Activated CD4-positive, alpha-beta T cell treated with anti-CD3 and anti-CD28 coated beads, Interleukin-2, amount 10 ng/mL, durations not matched to agents 24 days and 14 days (primary cell): ENCODE measurements at places on chromosomes 3 and 15. TPM values are rescaled to one million over a fixed set of nuclear protein-coding genes. Genes with fewer than 3 reads are reported as not detected.

DNA sequence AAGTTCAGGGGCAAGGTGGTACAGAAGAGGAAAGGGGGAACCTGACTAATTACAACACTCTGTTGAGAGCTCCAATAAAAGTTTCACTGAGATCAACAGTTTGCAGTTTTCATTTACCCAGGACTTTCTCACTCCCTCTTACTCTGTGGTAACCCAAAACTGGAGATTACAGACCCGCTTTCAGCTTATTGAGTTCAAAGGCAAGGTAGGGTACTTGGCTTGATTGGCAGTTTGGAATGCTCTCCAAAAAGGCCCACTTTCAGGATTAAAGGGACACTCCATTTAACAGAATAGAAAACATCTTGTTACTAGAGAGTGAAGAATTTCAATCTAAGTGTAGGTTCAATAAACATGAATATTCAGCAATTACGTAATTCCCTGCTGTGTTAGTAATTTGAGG lies 117.6 kb upstream of the ETV5 start:
- no peak overlapping the region for H3K27ac ChIP-seq
- no peaks in the 10 kb centered on the region for H3K4me1 ChIP-seq
- H3K4me3 ChIP-seq: no peak overlapping the region
- H3K36me3 ChIP-seq: no peaks in the 10 kb centered on the region
- H3K27me3 ChIP-seq: peaks cover 55% of the 10 kb centered on the region
- DNase-seq: no peak

DNA sequence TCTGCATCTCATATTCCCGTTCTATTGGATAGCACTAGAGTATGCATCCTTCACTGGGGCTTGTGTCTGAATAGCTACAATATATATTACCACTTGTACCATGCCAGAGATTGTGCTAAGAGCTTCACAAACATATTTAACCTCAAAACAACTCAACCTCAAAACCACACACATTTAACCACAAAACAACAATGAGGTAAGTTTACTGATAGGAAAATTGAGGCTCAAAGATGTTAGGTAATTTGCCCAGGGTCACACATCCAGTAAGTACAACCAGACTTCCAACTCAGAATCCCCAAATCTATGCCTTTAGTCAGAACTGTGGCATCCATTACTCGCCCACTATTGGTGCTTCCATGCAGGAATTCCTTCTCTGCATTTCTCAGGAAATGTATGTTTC lies 220.0 kb downstream of the FAM43A start:
- no peaks in the 10 kb centered on the region for H3K36me3 ChIP-seq
- DNase-seq: no peak
- peaks cover 7% of the 10 kb centered on the region for H3K4me1 ChIP-seq
- no peak overlapping the region for H3K27ac ChIP-seq
- no peak overlapping the region for H3K4me3 ChIP-seq
- peaks cover 18% of the 10 kb centered on the region for H3K27me3 ChIP-seq

DNA sequence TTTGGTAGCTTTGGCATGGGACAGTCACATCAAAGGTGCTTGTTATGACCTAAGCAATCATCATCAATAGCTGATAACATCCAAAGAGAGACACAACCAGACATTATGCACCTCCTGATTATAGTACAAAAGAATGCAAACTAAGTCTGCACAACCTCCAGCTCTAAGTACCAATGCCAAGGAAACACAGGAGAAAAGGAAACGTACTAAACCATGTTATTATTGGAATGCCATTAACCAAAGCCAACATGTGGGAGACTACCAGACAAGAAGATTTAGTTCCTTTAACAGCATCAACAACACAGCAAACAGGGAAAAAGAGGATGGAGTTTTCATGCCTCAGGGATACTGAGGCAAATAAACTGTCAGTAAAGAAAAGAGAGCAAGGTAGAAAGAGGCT lies 61.4 kb downstream of the CD47 start:
- no peak for DNase-seq
- peaks cover 3% of the 10 kb centered on the region for H3K4me1 ChIP-seq
- no peak overlapping the region for H3K4me3 ChIP-seq
- peaks cover 41% of the 10 kb centered on the region for H3K36me3 ChIP-seq

The PLCH1 gene
- total RNA-seq: 0.38 TPM in 1 of 2 replicates, not detected in the other

DNA sequence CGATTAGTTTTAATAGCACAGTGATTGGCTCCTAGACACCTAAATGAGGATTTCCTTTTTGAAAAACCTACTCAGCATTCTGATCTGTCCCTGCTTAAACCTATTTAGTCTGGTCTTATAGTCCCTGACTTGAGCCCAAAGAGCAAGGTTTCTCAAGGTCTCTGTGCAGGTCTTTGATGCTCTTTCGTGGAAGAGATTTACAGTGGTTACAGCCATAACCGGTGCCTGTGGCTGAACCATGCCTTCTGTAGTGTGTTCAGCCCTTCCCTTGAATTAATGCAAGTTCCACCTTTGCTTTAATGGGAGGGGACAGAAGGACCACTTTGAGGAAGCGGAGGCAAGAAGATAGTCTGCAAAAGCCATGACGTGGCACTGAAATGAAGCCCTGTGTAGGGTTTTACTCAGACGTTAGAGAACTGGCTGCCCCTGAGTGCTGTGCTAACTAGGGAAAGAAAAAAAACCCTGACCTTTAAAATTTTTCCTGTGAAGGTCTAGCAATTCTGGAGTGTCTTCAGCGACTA lies 43.0 kb downstream of the ZBTB38 start:
- peak; percentile 82 for DNase-seq
- H3K36me3 ChIP-seq: peaks cover 33% of the 10 kb centered on the region
- peak overlapping the region; percentile 83 for H3K4me3 ChIP-seq
- H3K27me3 ChIP-seq: no peaks in the 10 kb centered on the region

The LRTM1 gene
- not detected in 2 replicates for total RNA-seq

GRCh38 chr15:94004697-94005096 lies 226.7 kb upstream of the MCTP2 start:
- no peaks in the 10 kb centered on the region for H3K36me3 ChIP-seq
- no peak for DNase-seq
- no peaks in the 10 kb centered on the region for H3K4me1 ChIP-seq

- H3K4me3 ChIP-seq: no peak overlapping the region
- peaks cover 1% of the 10 kb centered on the region for H3K4me1 ChIP-seq
Observed at GRCh38 chr3:132354916-132355702, 37.9 kb downstream of the ACP3 start.

DNA sequence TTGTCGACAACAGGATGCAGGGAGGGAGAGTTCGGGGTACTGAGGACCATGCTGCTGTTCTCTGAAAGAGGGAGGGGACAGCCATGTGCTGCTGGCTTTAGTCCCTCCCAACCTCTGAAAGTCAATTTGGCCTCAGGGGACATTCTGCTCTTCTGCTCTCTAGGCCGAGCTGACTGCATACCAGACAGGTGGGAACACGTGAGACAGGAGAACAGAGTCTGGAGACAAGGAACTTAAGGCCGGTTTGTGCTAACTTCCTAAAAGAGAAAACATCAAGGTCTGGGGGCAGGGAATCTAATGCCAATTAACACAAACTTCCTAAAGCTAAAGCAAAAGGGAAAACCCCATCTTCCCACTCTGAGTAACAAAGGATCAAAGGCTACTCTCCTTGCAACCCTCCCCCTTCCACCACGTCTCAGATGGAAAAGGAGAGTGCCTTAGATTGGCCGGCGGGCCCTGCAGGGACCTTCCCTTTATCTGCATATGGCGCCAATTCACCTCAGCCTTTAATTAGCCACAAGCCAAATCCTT lies 41.0 kb downstream of the SLCO2A1 start:
- no peak overlapping the region for H3K4me3 ChIP-seq
- peaks cover 13% of the 10 kb centered on the region for H3K27me3 ChIP-seq
- no peaks in the 10 kb centered on the region for H3K4me1 ChIP-seq
- H3K27ac ChIP-seq: no peak overlapping the region
- H3K36me3 ChIP-seq: no peaks in the 10 kb centered on the region
- no peak for DNase-seq

The VEPH1 gene
- not detected in 2 replicates for total RNA-seq

DNA sequence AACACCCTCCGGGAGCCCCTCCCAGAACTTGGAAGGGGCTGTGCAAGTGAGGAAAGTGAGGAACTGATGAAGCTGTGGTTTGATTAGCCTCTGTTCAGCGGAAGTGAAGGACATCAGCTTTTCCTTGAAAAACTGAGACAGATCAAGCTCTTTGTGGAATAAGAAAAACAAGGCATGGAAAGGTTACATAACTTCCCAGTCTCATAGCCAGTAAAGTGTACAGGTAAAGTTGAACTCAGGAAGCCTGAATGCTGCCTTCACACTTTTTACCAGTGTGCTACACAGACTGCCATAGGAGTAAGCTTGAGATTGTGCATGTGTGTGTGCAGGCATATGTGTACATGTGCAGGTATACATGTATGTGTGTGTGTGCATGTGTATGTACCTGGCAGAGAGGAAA lies 293.2 kb downstream of the FGF12 start:
- no peak overlapping the region for H3K27ac ChIP-seq
- DNase-seq: no peak
- H3K4me3 ChIP-seq: no peak overlapping the region
